Pancreas (tissue), 10 donors: ENCODE measurements at places on chromosomes 4 and X. TPM values are rescaled to one million over a fixed set of nuclear protein-coding genes. Genes with fewer than 3 reads are reported as not detected.

The P2RY4 gene
- polyA plus RNA-seq: 0.09 TPM

The SLC25A31 gene
- not detected for polyA plus RNA-seq

The IGFBP7 gene
- polyA plus RNA-seq: 186 TPM

The FGFBP2 gene
- 0.34 TPM for polyA plus RNA-seq

The COX7B2 gene
- polyA plus RNA-seq: not detected

The OSTC gene
- polyA plus RNA-seq: 75.4 TPM

The GABRA4 gene
- polyA plus RNA-seq: 0.07 TPM

The HAND2 gene
- polyA plus RNA-seq: 3.8 TPM

The ZFYVE28 gene
- 13.4 TPM for polyA plus RNA-seq

The CPLX1 gene
- 7.7 TPM for polyA plus RNA-seq

The GPR119 gene
- polyA plus RNA-seq: not detected

The CT45A10 gene
- not detected for polyA plus RNA-seq

The GABRQ gene
- not detected for polyA plus RNA-seq
